ENCODE measurements at places on chromosomes 12 and 14.

- no peak for DNase-seq
Measured at GRCh38 chr14:71592361-71592760, 339.9 kb upstream of the RGS6 start.

- DNase-seq: no peak
Measured at GRCh38 chr14:64971943-64972791, at the start of gene RAB15. Gene RAB15 (minus strand): TSS chr14:64972336. CDS start chr14:64972076, 260 bp downstream.

DNA sequence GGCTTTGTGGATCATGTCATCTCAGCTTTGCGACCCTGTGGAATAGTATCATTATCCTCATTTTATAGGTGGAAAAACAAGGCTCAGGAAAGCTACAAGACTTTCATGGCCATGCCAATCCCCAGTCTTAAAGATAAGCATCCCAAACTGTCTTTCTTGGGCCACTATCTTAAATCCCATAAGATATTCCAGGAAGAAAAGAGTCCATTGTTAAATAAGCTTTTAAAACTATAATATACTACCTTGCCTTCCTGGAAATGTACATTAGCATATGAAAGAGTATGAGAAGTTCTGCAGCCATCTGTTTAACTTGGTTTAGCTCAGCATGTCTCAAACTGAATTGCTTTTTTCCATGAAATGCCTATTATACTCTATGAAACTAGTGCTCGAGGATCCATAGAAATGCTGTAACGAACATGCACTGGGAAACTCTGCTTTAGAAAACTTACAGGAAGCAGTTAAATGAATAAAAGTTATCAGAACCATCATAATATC is 77.1 kb downstream of the B4GALNT3 start:
- DNase-seq: no peak

DNA sequence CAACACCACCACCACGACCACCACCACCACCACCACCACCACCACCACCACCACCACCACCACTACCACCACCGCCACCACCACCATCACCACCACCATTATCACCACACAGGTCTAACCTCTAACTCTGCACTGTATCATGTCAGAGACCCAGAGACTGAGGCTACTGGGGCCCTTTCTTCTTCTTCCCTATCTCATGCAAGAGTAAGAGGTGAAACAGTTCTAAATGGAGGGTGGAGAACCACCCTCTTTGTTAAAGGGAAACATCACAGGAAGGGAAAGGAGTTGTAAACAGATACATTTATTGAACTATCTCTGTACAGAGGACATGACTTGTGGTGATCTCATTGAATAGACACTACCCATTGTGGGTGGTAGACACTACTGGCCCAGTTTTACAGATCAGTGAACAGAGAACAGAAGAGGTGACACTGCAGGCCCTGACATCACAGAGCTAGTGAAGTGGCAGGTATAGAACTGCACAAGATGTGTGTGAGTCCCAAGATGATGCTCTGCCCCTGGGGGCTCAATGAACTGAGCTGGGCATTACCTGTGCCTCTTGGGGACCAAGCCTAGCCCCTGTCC is 91.6 kb downstream of the FOXN3 start:
- DNase-seq: no peak

- no peak for DNase-seq
Measured at GRCh38 chr12:62003701-62004100, 256.5 kb upstream of the USP15 start.

DNA sequence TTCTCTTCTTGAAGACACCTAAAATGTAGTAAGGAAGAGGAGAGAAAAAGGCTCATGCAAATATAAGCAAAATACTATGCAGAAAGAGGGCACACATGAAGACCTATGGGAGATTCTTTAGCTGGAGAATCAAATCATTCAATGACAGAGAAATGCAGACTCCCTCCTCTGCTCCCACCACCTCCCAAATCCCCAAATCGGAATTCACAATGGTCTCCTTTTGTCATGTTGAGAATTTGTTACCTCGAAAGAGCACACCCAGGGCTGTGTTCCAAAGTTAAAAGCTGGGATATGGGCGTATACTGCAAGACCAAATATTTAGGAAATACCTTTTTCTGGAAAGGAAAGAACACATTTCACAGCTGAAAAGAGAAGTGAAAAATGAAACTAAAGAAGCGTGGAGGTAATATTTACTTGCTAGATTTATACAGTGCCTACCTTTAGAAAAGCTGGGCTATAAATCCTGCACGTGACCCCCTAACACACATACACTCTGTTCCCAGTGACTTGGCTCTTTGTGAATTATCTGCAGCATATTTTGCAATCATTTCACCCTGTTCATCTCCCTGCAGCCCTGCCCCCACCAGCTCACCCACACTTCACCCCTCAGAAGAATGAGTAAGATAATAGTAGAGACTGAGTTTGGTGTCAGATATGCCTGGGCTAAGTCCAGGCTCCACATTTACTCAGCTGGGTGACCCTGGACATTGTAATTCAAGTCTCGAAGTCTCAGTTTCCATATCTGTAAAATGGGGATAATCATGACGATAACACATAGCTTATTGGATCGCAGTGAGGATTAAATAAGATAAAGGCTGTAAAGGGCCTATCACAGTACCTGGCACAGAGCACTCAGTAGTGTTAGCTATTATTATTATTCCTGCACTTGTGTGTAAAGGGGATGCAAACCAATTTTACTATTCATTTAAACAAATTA is 2.9 kb upstream of the CACNA1C start:
- DNase-seq: no peak

DNA sequence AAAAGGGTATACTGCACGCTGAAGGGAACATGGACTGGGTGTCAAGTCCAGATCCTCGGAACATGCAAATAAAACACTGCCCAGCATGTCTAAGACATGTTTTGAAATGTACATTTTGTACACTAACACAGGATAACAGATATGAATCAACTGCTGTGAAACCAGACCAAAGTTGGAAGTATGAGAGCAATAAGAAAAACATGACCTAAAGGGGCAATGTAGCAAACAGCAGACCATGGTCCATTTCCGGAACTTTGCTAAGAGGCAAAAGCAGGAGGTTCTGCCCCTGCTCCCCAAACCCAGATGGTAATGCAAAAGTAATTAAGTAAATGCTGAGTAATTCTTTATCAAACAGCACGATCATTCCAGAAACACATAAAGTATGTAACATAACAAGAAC is 125.2 kb downstream of the SLC25A21 start:
- no peak for DNase-seq

- no peak for DNase-seq
Measured at GRCh38 chr12:129185855-129186254, 332.6 kb downstream of the GLT1D1 start.

DNA sequence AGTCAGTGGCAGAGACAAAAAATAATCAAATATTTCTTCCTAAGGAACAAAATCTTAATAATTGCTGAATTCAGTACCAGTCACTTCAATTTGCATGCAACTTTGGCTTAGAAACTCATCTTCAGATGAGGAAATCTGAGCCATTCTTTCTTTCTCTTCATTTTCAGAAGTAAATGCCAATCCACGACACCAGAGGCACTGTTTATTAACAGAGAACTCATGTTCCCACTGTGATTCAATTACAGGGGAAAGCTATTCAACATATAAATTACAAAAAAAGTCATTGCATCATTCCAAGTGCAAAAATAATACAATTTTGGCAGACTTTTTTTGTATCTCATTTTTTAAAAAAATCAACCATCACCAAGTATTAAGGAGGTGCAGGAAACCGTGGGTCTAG is 816.1 kb upstream of the TMEM132C start:
- DNase-seq: no peak

DNA sequence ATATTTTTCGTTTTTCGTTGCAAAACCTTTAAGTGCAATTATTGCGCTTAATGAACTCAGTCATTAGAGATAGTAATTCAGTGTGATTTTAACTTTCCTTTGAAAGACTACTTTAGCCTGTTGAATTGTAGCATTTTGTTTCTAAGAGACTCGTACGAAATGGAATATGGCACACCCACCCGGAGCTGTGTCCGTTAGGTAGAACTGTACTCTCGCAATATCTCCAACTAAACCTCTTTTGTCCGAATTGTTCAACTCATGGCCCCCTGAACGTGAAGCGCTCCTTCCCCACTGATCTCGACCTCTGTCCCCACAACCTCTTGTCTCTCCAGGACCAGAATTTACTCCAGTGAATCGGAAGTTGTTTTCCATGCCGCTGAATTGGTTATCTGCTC is 800 bp downstream of the PCNX4 start:
- no peak for DNase-seq

DNA sequence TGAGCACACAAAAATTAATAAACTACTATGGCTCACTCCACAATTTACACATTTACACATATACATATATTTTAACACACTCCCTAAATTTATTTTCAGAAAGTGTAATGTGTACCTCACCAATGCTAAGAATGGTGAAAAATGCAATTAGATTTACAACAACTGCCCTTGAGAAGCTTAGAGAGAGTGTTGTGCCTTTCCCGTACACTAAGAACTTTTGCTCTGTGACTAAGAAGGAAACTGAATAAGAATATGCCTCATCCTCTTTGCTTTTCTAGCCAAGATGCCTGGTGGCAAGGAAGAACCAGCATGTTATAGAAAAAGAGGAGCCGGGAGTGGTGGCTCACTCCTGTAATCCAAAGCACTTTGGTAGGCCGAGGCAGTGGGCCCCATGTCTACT is 62.3 kb downstream of the SINHCAF start:
- DNase-seq: no peak

- no peak for DNase-seq
Measured at GRCh38 chr12:113537751-113538087, 66.0 kb upstream of the LHX5 start.

- no peak for DNase-seq
Measured at GRCh38 chr14:72495668-72496067, 398.2 kb downstream of the DPF3 start.

- DNase-seq: no peak
Measured at GRCh38 chr12:119594772-119595445, 1.3 kb downstream of the TMEM233 start.

DNA sequence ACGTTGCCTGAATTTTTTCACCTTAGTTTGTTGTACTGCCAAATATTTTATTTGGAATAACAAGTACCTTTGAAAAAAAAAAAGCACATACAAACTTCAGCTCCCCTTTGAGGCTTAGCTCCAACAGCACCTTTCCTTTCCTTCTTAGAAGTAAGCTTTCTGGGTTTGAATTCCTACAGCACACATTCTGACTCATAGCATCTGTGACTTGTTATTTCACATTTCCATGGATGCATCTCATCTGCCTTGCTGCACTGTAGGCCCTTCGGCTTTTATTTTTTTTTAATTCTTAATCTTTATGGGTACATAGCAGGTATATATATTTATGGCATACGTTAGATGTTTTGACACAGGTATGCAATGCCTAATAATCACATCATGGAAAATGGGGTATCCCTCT is 7.2 kb downstream of the LGALS3 start:
- DNase-seq: no peak

DNA sequence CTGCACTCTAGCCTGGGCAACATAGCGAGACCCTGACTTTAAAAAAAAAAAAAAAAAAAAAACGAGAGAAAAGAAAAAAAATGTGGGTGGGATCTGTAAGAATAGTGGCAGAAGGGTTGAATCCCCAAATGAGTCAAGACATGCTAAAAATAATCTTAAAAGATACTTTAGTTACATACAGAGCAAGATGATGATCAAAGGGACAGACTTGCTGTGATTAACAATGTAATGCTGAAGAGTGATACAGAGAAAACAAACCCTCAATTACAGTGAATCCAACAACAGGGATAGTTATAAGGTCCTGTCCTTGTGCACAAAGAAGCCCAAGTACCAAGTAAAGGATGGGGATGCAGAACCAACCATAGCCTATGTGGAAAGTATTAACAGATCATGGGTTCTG is 80.3 kb downstream of the DCAF5 start:
- DNase-seq: no peak

- no peak for DNase-seq
Measured at GRCh38 chr14:54572316-54572715, 5.4 kb downstream of the SAMD4A start.

GRCh38 chr14:68510201-68511128 is 282.4 kb downstream of the ZFP36L1 start:
- no peak for DNase-seq

- DNase-seq: no peak
Measured at GRCh38 chr12:82650627-82651337, 35.9 kb upstream of the TMTC2 start.

GRCh38 chr14:92970271-92970670 is 47.3 kb downstream of the CHGA start:
- DNase-seq: no peak
